ENCODE measurements at places on chromosomes 12 and 14.

DNA sequence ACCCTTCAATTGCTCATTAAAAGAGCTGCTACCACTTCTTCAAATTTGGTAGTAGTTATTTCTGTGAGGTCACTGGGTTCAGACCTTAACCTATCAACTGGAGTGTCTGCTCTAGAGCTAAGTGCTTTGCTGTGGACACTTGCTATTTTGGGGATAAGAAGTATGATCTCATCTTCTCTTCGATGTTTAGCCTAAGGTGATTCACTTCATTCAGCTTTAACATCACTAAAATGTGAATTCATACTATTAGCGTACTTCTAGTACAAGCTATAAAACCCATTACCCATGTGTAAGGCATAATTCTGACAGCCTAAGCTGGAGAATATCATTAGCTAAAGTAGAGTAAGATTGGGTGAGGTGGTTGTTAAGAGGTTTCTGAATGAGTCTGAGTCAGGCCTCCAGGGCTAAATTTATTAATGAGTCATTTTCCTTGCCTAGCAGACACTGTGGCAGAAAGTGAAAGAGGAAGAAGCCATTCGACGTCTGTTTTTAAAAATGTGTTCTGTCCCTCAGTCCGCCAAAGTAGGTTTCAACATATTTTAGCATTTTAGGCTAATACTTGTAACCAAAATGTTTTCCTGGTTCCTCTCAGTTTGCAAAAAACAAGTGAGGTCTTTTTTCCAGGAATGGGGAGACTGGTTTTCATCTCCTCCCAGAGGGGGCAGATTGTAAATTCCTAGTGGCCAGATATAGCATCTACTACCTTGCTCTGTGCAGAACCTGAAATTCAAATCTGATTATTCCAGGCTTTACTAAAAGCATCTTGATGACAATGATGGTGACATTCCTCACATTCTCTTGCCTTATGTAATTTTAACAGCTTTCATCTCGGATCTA, 103.6 kb downstream of the SSPN start:
- peak; percentile 17 for DNase-seq

DNA sequence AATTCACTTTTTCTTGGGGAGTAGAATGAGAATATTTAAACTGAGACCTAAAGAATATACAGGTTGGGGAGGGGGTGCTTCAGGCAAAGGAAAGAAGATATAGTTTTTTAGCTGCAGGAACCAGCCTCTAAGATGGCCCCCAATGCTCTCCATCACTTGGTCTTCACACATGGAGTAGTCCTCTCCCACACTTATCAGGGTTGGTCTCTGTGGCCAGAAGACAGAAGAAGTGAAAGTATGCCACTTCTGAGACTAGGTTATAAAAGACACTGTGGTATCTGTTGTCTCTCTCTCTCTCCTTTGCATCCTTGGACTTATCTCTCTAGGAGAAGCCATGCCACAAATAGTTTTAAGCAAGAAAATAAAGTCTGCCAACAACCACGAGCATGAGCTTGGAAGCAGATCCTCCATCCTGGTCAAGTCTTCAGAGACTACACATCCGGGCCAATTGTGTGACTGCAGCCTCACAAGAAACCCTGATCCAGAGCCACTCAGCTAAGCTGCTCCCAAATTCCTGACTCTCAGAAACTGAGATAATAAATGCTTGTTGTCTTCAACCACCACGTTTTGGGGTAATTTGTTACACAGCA, 18.0 kb downstream of the PUS7L start:
- DNase-seq, result no peak

DNA sequence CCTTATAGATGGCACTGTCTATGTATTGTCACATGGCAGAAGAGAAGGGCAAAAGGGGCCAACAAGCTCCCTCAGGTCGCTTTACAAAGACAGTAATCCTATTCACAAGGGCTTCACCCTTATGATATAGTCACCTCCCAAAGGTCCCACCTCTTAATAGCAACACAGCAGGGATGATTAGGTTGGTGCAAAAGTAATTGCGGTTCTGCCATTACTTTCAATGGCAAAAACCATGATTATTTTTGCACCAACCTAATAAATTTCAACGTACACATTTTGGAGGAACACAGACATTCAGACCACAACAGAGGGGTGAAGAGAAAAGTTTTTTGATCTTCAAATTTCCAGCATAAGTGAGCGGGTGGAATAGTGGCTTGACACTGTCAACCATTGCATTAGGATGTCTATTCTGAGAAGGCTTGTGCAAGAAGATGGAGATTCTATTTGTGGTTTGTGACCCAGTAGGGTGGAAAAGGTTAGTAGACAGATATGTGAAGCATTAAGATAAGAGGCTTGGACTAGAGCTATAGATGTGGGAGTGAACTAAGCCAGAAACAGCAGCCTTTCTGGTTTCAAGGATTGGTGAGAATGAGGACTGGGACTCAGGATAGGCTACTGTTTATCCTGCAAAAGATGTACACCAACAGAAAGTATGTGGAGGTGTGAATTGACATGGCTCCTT, 75.5 kb upstream of the CPSF6 start:
- no peak for DNase-seq

DNA sequence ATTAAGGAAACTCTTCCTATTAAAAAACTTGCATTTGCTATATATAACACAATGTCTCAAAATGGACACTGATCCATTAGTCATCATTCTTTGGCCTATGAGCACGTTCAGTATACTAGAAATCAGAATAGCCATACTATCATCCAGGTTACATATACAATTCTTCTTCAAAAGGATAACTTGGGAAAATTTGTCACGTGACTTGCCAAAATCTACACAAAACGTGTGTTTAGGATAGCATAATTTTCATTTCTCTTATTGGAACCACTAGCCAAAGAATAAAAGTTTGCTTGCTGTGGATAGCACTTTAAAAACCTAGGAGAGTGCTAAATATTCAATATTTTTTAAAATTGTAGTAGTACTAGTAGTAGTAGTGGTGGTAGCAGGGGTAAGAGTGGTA, 714.3 kb upstream of the FOXG1 start:
- no peak for DNase-seq
